AG04449 (cell line): ENCODE measurements at places on chromosomes 3 and 15.
A peak's percentile ranks its signal among the peaks of the same experiment; 100 is the strongest.

DNA sequence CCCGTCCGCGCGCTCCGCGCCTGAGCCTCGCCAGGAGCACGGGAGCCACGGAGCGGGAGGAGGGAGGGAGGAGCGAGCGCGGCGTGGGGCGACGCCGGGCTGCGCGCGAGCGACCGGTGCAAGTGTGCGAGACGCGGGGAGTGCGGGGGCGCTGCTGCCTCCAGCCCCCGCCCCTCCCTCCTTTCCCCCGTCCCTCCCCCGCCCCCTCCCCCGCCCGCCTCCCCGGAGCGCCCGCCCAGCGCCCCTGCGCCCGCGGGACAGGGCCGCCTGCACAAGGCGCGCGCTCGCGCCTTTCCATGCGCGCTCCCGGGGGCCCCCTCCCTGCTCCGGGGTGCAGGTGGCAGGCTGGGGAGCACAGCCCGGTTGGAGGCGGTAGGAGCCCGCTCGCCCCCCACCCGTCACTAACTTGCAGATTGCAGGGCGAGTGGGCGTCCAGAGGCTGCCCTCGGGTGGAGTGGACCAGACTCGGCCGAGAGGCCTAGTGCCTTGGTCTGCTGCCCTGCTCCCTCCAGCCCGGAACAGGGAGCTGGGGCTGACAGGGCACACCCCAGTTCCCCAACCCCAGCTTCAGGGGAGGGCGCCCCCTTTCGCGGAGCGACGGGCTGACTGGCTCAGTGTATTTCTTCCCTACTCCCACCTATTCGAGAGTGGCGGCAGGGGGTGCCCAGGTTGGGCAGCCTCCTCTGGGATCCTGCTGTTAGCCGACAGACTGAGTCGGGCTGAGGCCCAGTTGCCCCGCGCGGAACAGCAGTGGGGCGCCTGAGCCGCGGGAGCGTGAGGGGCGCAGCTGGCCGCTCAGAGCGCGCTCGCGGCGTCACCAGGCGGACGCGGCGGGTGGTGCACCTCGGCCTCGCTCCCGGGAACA lies at the start of gene WNT7A:
WNT7A (minus strand) TSS at position 126 of the 865 bp plus-strand sequence. CDS start 255 bp downstream, outside the sequence.
- no peak for DNase-seq

DNA sequence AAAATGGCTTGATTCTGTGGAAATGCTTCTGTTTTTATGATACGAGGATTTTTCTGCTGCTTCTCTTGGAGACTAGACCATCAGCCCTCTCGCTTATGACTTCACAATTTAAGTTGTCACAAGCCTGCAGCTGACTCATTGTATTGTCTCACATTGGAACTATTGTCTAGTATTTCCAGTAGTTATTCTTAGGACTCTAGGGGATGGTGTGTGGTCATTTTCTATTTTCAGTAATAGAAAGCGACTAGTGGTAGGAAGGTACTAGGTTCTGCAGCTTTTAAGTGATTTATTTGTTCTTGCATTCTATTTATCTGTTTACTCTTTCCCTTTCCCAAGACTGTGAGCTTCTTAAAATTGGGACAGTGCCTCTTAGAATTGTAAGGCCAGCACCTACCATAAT lies 66.3 kb upstream of the CRTC3 start:
- DNase-seq, result peak; percentile 33

GRCh38 chr15:34621675-34622074 lies 38.2 kb upstream of the GOLGA8B start:
- DNase-seq, result no peak

GRCh38 chr3:127404221-127405009 lies 116.6 kb upstream of the PRR20G start:
- DNase-seq, result no peak

DNA sequence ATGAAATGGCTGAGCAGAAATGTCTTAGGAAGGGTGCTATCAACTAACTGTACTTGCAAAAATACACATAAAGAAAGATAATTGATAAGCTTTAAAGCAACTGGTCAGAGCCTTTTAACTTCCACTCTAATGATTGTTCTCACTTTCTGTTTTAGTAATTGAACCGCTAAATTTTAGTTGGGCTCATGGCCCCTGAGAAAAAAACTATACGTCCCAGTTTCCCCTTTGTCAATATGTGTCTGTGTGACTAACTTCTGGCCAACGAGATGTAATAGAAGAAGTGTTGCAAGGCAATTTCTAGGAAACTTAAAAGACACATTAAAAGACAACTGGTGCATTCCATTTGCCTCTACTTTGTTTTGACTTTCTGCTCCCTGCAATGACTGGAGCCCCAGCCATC lies 223.9 kb downstream of the NR1D2 start:
- DNase-seq, result no peak
